ENCODE measurements at places on chromosomes 13 and 19.

GRCh38 chr19:15307169-15307568 is 25.2 kb downstream of the BRD4 start:
- no peak for DNase-seq

DNA sequence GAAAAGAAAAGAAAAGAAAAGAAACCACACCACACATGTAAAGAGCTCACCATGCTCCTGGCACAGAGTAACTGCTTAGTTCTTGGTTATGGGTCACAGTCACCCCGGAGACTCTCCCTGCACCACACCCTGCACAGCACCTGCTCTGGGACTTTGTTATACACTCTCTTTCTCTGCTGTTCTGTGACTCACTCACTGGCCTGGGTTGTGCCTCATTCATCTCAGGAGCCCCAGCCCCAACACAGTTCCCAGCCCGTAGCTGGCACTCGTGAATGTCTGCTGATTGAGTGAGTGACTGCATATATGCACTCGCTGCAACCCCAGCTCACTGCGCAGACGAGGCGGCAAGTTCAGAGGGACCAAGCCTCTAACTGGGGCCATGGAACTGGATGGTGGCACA is 22.9 kb upstream of the ZNF507 start:
- DNase-seq: no peak

DNA sequence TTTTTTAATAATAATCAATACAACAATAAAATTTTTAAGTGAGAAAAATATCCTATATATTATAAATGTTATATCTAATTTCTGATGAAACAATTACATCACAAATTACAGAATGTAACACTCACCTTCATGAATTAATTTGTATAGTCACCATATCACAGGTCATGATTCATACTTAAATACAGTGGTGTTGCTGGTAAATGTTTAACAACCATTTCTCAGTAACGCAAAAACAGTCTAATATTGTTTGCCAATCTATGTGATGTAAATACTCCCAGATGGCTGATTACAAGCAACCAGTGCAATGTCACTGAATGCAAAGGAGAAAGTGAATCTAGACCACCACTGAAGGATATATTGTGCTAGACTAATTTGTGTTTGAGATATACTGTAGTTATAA is 97.5 kb downstream of the DIAPH3 start:
- no peak for DNase-seq

DNA sequence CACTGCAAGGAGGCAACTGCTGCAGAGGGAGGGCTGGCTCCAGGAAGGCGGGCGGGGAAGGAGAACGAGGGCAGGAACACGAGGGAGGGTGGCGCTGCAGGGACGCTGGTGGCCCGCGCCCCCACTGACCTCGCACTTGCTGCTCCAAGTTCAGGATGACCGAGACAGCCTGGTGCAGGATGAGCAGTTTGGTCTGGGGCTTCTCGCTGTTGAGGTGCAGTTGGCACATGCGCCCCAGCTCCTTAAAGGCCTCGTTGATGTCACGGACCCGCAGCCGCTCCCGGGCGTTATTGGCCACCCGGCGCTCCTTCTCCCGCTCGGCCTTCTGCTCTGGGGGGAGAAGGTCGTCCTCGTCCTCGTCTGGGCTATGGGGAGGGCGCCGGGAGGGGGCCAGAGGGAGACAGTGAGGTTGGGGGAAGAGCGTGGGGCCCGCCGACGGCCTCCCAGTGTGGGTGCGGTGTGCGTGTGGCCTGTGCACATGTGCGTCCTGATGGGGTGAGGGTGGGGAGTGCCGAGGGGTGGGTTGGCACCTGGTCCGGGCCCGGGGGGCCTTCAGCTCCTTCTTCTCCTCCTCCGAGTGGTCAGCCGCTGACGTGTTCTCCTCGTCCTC is 10.0 kb upstream of the UQCR11 start:
- DNase-seq: no peak

DNA sequence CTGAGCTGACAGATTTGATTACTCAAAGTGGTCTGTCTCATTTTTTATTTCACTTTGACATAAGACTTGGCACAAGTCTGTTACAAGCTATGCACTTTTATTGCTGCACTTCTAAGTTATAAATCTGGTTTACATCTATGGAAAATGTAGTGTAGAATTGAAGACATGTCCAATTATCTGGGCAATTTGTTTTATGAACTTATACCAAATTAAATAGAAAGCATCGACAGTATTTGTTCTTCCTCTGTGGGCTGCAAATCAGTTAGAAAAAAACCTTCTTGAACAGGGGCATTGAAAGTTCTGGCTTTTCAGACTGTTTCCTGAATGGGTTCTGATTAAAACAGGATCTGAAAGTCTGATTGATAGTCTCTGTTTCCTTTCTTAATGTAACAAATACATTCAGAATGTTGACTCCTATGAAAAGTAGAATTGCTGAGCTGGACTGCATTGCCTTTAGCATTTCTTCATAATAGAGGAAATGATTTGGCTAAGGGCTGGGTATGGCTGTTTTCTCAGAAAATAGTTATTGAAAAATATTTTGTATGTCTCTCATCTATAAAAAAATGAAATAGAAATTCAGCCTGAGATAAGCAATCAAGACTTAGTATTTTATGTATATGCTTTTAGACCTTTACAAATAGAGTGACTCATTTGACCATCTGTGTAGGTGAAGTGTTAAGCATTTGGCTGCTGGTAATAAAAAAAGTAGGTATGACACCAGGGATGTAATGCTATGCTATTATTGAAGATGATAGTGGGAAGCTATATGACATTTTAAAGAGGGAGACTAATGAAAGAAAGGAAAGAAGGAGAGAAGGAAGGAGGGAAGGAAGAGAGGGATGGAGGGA is 210.9 kb upstream of the SPRY2 start:
- DNase-seq: no peak

GRCh38 chr19:31883296-31883990 is 462.0 kb upstream of the ZNF507 start:
- DNase-seq: no peak

DNA sequence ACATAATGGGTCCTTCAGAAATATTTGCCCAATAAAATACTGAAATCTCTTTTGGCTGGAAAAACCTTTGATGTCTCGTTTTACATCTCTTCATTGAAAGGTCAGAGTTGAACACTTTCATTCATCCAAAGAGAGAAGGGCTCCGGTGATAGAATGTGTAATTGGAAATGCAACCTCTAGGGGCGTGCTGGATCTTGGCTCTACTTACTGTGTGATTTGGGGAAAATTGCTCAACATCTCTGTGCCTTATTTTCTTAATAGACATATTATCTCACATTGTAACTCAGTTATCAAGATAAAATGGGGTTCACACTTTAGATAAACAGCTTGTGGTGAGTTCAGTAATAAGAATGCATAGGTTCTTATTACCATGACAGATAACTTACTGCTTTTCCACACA is 1444.1 kb downstream of the SLITRK5 start:
- no peak for DNase-seq

Measured in HFFc6 (cell line).